ENCODE measurements at places on chromosomes 1 and 21. TPM values are rescaled to one million over a fixed set of nuclear protein-coding genes. Genes with fewer than 3 reads are reported as not detected.

The KCNN3 gene
- 0.88 TPM for polyA plus RNA-seq

The PRPF38B gene
- 22.6 TPM for polyA plus RNA-seq

The DEPDC1 gene
- polyA plus RNA-seq, result 0.04 TPM

The LMX1A gene
- polyA plus RNA-seq, result 0.03 TPM

The TIAM1 gene
- 0.57 TPM for polyA plus RNA-seq

The CSF3R gene
- 2.9 TPM for polyA plus RNA-seq
